Progenitor cell of endocrine pancreas (in vitro differentiated cells): ENCODE measurements at places on chromosomes 4 and X.

DNA sequence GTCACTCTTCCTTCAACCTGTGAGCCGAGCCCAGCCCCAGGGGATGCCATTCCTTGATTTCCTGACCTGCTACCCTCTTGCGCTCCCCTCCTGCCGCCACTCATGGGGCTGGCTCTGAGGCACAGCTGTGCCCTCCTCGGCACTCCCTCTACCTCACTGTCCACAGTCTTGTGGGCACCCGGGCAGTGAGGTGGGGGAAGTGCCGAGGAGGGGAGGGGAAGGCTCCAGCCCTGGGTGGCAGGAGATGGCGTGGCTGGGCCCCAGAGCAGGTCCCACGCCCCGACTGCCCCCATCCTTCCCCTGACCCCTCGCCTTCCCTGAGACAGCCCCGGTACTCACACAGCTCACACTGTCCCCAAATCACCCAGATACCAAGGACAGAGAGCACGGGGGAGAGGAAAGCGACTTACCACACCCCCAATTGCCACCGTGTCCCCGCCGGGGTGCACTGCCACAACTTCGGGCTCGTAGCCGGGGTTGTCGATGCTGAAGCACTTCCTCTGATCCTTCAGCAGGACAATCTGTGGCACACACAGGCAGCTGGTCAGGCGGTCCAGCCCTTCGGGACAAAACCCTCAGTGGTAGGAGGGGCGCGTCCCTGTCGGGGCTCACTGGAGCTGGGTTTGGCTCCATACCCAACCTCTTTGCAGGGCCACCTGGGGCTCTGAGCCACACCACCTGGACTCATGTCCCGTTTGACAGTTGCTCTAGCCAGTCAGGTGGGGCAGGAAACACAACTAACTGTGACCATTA lies 37.9 kb downstream of the WDR1 start:
- no peak for DNase-seq

DNA sequence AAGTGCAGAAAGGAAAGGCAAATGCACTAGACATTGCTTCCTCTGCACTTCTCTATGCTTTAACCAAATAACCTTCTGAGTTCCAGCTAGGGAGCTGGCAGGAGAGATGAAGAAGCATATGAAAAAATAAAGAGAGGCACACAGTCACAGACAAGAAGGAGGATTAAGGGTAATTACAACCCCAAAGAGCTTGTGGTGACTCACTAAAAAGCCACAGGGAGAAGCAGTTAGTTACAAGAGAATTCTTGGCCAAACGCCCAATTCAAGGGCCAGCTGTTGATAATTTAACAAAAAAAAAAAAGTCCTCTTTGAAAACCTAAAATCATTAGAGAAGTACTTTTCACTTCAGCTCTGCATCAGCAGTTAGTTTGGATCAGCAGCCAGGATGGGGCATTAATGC lies 478.0 kb downstream of the KCNIP4 start:
- DNase-seq = no peak

- no peak for DNase-seq
Measured at GRCh38 chrX:10519278-10519677, 101.1 kb downstream of the MID1 start.

DNA sequence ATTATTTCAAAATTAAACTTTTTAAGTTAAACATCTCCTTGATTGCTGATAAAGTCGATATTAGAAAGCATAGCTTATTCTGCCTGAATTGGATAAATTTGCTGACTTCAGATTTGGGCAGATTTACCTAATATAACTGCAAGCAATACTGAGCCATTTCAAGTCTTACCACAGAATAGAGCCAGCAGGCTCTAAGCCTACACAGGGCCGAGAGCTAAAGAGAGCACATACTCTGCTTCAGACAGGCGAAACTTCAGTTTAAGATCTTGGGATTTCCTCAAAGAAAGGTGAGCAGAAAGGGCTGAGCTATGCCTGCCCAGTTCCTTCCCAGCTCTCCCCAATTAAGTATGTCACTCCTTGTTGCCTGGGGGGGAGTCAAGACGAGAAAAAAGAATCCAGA lies 240.6 kb upstream of the NOCT start:
- no peak for DNase-seq

- DNase-seq = no peak
Measured at GRCh38 chr4:82715731-82716617, 82.6 kb downstream of the SCD5 start.

GRCh38 chrX:31336419-31336818 lies 264.6 kb upstream of the FTHL17 start:
- no peak for DNase-seq

DNA sequence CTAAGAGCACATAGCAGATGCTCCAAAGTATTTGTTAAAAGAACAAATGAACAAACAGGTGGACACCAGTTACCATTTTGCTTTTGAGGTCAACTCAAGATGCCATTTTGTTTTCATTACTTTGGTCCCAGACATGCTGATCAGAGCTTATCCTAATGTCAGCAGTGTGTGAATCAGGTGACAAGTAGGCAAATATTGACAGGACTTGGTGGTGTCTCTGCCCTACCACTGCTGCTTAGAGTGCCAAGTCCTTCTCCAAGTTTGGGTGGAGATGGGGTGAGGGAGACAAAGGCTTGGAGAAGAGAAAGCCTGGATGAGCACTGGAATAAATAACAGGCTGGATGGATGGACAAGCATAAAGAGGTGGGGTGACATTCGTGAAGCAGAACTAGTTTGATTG lies 38.7 kb downstream of the MID1IP1 start:
- no peak for DNase-seq

GRCh38 chr4:183838987-183839712 lies 66.0 kb upstream of the STOX2 start:
- DNase-seq = no peak

DNA sequence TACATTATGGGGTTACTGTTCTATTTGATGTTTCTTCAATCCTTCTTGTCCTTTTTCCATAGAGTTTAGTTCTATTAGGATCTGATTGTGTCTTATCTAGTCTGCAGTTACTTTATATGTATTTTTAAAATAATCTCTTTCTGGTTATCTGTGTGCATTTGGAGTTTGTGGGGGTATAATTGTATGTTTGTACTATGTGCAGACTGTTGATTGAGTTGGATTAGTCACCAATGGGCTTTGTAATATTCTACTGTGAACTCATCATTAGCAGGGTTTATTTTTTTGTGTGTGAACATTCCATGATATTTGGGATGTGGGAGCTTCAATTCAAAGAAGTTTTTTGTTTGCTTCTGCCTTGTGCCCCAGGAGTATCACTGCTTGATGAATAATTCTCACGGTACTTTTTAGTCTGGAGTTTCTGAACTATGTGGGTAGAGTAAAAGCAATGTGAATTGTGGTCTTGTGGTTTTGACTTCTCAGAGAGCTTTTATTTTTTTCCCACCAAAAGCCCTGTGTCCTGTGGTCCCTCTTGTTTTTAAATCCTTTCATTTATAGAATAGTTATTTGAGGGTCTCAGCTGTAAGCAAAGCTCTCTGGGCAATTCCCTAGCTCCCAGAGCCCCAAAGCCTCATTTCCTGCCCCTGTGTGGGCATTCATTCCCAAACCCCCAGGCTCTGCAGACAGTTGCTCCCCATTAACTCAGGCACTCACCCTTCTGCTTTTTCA lies 127.8 kb downstream of the PHKA2 start:
- no peak for DNase-seq

DNA sequence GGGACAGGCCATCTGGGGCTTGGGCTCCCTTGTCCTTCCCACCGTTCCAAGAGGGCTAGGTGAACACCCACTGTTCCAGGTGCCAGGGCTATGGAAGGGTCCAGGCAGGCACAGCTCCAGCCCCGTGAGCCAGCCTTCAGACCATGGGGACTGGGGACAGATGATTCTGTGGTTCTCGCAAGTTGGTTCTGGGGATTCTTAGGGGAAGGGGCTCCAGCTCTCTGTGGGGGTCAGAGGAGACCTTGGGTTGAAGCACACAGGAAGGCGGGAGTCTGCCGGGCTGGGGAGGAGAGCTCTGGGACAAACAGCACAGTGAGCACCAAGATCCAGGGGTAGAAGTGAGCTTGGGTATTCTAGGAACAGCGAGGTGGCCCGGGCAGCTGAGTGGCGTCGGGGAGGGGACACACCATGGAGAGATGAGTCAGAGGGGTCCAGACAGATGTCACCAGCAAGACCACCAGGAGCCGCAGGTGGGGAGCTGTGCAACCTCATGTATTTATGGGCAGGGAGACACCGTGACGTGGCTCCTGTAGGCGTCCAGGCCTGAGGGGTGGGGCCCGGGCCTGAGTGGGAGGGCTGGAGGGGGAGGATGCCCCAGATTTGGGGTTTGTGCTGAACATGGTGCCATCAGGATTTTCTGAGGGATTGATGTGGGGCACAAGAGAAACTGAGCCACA lies 48.8 kb upstream of the HMX1 start:
- DNase-seq = peak; percentile 2

DNA sequence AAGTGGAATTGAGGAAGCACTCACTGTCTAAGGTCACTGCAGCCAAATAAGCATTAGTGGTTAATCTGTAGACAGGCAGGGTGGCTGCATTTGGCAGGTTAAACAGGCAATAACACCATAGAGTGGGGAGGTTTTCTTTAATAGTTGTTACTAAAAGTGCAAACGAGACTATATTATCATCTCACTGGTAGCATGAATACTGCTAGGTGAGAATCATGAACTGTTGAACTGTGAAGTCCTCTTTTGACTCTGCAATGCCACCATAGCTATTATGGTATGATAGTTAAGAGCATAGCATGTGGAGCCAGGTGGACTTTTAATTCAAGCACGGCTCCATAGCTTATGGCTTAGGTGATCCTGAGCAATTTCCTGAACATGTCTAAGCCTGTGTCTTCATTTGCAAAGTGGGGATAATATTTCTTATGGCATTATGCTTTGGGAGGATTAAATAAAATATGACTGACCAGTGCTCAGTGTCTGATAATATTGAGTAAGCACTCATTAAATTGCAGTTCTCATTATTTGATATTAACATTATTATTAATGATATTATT lies 235.6 kb upstream of the HHIP start:
- DNase-seq = no peak

DNA sequence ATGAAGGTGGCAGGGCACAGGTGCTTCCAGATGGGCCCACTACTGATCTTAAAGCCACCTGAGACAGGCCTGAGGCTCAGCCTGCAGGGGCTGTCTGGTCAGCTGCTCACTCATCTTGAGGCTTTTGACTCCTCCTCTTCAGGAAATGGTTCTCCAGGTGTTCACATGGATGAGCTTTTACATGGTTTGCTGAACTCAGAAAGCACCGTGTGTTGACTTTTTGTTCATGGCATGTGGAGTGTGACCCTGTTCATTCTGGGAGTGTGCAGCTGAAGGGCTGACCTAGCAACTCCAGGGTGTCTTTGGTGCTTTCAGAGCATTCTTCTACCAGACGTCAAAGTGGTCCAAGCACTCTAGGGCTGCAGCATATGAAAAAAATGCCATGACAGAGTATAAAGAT lies 111.1 kb downstream of the CCNG2 start:
- no peak for DNase-seq

DNA sequence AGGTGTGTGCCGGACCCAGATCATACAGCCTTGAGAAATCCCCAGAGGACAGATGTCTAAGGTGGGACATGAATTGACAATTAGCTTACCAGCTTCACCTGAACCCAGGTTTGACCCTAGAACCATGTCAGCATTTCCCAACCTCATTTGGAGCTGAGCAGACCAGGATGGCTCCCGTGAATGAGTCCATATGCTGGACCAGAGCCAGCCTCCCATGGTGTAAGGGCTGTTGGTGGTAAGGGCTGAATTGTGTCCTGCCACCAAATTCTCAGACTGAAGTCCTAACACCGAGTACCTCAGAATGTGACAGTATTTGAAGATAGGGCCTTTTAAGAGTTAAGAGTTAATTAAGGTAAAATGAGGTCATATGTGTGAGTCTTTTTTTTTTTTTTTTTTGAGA lies 88.3 kb downstream of the SLC34A2 start:
- DNase-seq = no peak
